ENCODE measurements at places on chromosomes 11 and 22.

DNA sequence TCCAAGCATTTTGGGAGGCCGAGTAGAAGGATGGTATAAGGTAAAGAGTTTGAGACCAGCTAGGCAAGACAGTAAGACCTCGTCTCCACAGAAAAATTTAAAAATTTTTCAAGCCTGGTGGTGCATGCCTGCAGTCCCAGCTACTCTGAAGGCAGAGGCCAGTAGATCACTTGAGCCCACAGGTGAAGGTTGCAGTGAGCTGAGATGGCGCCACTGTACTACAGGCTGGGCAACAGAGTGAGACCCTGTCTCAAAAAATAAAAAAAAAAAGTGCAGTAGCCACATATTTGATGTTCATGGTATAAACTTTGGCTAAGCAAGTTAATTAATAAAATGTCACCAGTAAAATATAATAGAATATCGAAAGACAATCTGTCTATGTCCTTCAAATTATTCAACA lies 27.0 kb downstream of the LGR4 start:
- no peak for DNase-seq

GRCh38 chr22:49996119-49996517 lies 16.4 kb downstream of the IL17REL start:
- no peak for DNase-seq

DNA sequence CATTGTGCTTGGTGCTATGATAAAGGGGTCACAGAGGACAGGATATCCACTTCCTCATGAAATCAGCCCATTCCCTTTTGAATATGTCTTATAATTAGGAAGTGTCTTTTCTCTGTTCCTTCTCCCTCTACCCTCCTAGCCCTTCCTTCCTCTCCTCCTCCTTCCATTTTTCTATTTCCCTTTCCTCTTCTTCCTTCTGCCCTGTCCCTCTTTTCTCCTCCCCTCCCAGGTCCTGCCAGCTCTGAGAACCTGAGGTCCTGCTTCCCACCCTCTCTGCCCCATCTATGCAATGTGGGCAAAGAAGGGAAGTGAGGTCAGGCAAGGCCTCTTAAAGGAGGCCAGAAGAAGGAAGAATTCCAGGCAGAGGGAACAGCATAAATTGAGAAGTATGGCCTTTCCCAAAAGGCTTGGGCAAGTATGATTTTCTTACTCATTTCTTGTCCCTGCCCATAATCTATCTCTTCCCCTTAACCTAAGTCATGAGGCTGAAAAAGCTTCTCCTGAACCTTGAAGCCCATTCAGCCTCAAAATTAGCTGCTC lies 7.7 kb upstream of the UBASH3B start:
- DNase-seq = no peak

- no peak for DNase-seq
These were observed 7.0 kb downstream of the PC start for GRCh38 chr11:66951135-66951534.

DNA sequence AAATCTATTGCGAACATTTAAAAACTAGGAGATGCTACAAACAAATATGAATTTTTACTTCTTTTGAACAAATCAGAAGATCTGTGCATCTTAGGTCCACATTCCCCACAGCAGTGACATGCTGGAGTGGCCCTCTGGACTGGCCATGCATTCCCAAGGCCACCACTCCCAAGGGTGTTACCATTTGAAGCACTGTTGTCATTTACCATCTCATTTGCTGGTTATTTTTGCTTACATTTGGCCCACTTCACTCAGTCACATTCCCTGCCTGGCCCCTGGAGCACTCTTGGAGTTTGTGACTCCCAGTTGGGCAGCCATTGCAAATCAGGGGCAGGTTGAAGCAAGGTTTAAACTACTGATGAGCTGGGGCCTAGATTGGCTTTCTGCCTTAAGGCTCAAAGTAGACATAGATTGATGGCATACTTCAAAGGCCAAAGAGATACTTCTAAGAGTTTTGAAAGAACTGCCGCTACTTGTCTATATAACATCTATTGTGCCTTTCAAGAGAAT lies 8.5 kb upstream of the ZNRF3 start:
- DNase-seq = no peak

GRCh38 chr22:26559961-26560575 lies 29.9 kb downstream of the TPST2 start:
- no peak for DNase-seq

DNA sequence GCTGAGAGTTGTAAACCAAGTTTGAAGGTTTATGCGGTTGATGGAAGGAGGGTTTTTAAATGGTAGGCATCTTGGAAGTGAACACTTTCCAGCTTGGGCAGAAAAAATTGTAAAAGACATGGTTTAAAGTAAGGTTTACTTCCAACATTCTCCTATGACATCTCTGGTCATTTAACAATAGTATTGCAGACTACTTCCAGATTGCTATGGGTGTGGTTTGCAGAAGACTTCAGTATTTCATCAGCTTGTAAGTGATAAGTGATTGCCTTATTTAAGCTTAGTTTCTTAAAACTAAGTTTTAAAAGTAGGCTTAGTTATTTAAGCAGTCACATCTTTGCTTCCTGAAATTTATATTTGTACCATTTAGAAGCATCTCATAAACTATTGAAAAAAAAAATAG lies 7.2 kb upstream of the STT3A start:
- no peak for DNase-seq

DNA sequence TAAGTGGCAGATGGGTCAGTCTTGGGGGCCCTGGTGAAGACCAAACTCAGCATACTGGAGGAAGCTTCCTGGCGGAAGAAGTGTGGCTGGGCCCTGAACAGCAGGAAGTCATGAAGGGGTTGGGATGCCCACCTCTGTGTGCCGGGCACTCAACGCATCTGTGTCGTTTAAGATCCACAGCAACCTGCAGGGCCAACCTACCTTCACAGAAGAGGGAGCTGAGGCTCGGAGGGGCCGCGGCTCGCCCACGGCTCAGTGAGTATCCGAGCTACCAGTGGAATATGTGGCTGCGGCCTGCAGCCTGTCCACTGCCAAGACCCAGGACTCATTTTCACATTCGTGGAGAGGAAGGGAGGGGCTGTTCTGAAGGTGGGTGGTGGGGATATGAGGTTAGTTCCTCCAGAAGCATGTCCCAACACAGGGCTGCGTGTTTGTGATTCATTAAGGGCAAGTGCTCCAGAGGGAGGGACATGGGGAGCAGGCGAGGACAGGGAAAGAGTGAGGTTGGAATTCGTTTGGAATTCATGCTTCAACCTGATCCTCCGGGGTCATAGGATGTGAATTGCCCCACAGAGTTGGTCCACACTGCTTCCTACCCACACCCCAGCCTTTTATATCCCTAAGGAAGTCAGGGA lies 99.6 kb downstream of the MPPED1 start:
- DNase-seq = no peak

DNA sequence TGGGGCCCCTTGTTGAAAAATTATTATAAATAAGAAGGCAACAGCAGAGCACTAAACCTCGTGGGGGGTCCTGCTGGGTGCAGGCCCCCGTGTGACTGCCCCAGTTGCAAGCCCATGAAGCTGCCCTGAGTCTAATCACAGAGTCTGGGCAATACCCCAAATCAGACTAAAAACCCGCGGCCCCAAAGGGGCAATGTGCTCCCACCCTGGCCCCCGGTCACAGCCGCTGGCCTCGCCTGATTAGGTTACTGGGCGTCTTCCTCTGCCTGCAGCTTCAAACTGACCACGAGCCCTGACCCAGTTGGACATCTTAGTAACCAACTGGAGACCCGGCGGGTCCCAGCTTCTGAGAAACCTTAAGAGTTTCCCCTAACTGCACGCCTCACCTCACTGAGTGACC lies 1.6 kb downstream of the CXCR5 start:
- DNase-seq = no peak

Measured in midbrain (tissue), 1 donor.